ENCODE measurements at places on chromosomes 3 and 15. TPM values are rescaled to one million over a fixed set of nuclear protein-coding genes. Genes with fewer than 3 reads are reported as not detected.

The PLSCR1 gene
- total RNA-seq: 40.6 TPM

The SAMD7 gene
- total RNA-seq: not detected

The EPB42 gene
- total RNA-seq: not detected

The SCN5A gene
- total RNA-seq: 0.56 TPM

The CNTN3 gene
- 3.4 TPM for total RNA-seq

The TMEM207 gene
- total RNA-seq: not detected

The ABHD6 gene
- total RNA-seq: 8.5 TPM

The SLC51A gene
- not detected for total RNA-seq

The EAF2 gene
- 2.2 TPM for total RNA-seq

The ITPKA gene
- total RNA-seq: 1.7 TPM

The GPR171 gene
- total RNA-seq: not detected

The HEG1 gene
- total RNA-seq: 81.5 TPM

The ARGFX gene
- total RNA-seq: not detected

The SLITRK3 gene
- not detected for total RNA-seq

The CPNE4 gene
- total RNA-seq: not detected
